Tracheal epithelial cell (primary cell): ENCODE measurements at places on chromosomes 12 and 14. TPM values are rescaled to one million over a fixed set of nuclear protein-coding genes. Genes with fewer than 3 reads are reported as not detected.

KERA gene
- total RNA-seq: not detected in 2 replicates

GARIN6 gene
- not detected in 2 replicates for total RNA-seq

SLC7A8 gene
- total RNA-seq: 2.4 and 5.5 TPM in 2 replicates

CMKLR1 gene
- total RNA-seq: not detected in 2 replicates

TCL1B gene
- not detected in 2 replicates for total RNA-seq
